ENCODE measurements at places on chromosomes 6 and 20.
A peak's percentile ranks its signal among the peaks of the same experiment; 100 is the strongest.

- no peak for DNase-seq
Measured at GRCh38 chr20:46984405-46984804, 89.8 kb downstream of the EYA2 start.

DNA sequence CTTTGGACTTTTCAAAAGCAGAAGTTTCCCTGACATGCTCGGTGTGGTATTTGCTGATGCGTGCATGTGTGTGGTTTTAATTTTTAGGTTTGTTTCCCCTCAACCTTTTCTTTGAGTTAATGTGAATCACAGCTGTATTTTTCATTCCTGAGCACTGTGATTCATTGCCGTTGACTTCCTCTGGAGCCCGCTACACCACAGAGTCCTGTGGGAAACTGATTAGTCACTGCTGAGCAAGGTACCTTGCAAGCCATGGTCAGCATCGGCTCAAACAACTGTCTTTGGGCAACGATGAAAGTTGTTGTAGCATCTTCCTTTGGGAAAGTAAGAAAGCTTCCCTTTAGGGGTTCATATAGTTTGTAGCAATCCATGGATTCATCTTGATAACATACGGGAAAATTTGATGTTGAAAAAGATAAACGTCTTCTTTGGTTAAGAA is 57.5 kb downstream of the RIN2 start:
- DNase-seq: peak; percentile 94

DNA sequence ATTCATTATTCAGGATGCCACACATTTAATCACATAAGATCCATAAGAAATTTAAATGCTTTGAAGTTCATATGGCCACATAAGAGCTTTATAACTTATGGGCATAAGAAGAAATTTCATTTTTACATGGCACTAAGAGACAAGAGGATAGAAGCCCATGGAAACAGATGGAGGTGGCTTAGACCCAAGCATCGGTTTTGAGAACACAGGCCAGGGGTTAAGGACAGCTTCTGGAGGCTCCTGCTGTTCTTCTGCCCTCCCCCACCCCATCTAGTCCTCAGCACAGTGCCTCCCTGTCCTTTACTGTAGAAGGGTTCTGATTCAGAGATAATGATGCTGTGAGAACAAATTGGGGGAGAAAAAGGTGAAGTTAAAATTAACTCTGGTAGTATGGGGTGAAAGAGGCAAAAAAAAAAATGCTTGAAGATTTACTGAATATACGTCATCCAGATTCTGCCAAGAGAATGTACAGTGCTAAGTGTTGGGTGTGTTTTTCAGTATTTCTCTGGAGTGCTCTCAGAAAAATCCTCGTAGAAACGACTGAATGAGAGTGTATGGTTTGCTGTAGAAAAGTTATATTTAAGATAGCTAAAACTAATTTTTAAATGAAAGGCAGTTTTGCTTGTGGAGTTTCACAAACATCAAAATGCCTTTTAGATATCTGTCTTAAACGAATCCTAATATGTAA is 539.7 kb downstream of the QKI start:
- no peak for DNase-seq

DNA sequence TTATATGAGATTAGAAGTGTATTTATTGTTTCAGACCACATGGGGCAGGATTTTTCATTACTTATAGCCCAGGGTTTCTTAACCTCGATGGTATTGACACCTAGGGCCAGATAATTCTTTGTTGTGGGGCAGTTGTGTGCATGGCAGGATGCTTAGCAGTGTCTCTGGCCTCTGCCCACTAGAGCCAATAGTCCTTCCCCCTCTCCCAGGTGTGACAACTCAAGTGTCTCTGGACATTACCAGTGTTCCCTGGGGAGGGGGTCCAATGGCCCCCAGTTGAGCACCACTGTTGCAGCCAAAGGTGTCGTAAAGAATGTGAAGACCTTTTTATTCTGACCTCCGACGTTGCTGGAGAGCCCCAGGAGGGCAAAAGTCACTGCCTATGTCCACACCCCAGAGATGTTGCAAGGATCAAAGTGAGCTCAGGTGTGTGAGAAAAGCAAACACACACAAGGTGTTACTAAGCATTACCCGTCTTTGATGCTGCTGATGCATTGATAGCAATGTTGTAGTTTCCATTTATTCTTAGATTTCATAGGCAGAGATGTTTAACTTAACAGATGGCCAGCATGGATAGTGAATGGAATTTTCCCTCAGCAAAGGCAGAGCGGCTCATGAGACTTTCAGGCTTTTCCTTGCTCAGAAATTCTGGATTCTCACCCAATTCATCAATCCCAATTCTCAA is 22.2 kb downstream of the BANF2 start:
- no peak for DNase-seq

DNA sequence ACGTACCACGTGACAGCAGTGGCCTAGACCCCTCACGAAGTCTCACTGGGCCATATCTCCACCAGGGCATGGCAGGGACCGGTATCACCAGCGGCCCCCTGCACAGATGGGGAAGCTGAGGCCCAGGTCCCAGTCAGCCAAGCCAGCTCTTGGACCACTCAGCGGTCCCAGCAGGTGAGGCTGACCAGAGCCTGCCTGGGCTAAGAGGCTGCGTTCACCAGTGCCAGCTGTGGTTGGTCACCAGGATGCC is 2.6 kb upstream of the MRGBP start:
- DNase-seq: no peak

DNA sequence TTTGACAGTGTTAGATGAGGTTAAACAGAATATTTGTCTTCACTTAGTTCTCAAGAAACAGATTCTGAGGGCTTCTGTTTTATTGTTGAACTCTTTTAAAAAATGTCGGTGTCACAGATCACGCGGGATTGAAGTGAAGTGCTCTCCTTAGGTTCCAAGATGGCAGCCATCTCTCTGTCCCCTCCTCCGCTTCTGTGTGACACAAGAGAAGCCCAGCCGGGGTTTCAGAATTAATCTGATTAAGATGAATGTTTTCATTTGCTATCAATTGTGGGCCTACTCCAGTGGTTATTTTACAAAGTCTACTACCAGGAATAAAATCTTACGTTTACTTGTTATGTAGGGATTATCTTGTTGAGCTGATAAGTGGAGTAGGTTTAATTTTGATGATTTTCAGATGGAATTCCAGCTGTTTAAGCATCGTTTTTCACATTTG is 10.9 kb downstream of the HIVEP1 start:
- no peak for DNase-seq
